Adrenal gland (tissue), 19 donors: ENCODE measurements at places on chromosomes 5 and 9. TPM values are rescaled to one million over a fixed set of nuclear protein-coding genes. Genes with fewer than 3 reads are reported as not detected.

DNA sequence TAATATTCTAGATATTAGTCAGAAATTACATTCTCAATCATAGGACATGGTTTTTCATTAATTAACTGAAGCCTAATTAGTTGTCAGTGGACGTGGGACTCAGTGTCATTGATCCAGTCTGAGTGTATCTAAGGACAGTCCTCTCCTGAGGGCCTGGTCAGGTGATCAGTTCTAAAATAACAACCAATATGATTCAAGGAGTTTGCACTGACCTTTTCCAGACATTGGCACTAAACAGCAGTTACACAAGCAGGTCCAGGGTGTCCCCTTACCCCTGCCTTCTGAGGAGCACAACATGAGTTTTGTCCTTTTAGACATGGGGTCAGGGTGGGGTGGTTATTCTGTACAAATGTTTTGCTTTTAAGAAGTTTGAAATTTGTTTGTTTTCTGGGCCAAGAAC is 97.8 kb downstream of the CMYA5 start:
- no peak for DNase-seq

DNA sequence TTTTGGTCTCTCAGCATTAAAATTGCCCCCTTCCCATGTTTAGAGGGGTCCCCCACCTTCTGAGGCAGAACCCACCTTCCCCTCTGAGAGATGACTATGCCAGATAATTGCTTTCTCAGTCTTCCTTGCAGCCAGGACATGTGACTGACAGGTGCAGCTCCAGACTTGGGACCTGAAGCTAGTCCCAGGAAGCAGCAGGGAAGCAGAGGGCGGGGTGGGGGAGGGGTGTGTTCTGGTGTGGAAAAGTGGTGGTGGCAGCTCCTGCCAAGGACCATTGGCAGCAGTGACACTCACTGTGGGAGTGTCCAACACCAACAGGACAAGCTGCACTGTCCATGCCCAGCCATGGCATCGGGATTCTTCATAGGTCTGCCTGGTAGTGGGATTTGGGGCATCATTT is 2.3 kb downstream of the EIF4E1B start:
- no peak for DNase-seq

- DNase-seq = no peak
These were observed 26.9 kb downstream of the CRB2 start for GRCh38 chr9:123382653-123383511.

Gene IFNA6
- not detected for polyA plus RNA-seq

GRCh38 chr9:111598733-111599091 is 735 bp downstream of the PTGR1 start:
- peak; percentile 72 for DNase-seq

Gene PCDHA10
- 0.81 TPM for polyA plus RNA-seq

DNA sequence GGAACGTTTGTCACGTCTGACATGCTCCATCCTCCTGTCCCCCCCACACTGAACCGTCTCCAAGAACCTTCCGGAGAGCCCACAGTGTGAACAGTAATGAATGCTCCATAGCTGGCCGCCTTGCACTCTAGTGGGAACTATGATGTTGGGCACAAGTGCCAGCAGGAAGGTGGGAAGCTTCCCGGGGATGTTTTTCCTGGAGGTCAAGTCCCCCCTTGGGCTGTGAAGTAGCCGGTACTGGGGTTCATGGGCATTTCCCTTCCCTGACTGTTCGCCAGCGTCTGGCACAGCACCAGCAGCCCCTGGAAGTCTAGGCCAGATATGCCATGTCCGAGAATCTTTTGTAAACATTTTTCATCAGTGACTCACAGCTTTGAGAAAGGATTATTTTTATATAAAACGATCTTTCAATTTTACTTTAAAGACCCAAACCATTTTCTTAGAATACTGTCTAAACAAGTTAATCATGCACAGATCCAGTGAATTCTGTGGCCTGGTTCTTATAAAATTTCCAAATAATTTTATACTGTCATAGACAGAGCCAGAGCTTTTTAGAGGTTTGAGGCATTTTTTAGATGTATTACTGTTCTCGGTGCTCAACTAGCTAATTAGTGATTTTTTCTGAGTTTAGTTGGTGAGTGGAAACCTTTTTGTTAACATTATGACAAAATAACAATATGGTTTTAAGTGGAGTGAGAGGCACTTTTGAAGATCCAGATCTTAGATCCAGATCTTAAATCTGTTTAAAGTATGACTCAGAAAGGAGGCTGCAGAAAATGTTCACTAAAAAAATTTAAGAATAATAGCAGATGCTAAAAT is 11.6 kb downstream of the ABL1 start:
- DNase-seq = peak; percentile 77

Gene PPP6C
- polyA plus RNA-seq = 17.1 TPM

- no peak for DNase-seq
These were observed 498 bp downstream of the HAUS6 start for GRCh38 chr9:19102181-19102630.

DNA sequence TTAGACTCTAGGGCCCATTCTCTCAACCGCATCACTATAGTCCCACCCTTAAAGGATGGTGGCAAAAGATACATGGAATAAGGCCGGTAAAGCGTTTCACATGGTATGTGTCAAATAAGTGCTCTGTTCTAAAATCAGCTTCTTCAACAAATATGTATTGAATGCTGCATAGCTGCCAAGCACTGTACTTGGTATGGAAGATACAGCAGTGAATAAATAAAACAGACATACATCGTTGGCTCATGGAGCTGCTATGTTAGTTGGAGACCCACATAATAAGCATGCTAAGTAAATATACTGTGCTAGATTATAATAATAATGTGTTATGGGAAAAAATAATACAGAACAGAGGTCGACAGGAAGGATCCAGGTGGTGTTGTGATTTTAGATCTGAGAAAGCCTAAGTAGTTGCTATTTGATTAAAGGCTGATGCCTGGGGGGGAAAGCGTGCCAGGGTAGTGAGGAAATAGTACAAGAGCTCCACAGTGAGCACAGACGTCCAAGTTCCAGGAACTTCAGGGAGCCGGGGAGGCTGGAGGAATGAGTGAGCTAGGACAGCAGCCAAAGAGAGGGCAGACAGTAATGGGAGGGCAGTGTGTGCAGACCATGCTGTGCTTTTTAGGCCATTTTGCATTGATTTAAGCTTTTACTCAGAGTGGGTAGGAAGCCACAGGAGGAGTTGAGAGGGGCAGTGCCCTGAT is 93.7 kb downstream of the JAKMIP2 start:
- DNase-seq = peak; percentile 66

DNA sequence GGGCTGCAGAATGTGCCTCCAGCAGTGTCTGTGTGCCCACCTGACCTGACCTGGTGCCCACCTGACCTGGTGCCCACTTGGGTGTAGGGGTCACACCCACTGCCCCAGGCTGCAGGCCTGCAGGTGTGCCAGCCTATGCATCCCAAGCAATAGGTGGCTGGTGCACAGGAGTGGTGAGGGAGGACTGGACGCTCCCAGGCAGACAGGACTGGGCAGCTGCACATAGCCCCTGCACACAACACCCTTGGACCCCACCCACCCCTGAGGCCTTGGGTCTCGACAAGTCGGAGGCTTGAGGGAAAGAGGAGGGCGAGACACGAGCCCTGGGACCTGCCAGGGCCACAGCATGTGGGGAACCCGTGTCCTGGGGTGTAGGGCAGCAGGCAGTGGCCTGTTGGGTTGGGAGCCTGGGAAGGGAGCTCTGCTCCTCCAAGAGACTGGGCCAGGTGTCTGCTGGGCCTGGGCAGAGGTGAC is 10.8 kb upstream of the NRARP start:
- DNase-seq = no peak

DNA sequence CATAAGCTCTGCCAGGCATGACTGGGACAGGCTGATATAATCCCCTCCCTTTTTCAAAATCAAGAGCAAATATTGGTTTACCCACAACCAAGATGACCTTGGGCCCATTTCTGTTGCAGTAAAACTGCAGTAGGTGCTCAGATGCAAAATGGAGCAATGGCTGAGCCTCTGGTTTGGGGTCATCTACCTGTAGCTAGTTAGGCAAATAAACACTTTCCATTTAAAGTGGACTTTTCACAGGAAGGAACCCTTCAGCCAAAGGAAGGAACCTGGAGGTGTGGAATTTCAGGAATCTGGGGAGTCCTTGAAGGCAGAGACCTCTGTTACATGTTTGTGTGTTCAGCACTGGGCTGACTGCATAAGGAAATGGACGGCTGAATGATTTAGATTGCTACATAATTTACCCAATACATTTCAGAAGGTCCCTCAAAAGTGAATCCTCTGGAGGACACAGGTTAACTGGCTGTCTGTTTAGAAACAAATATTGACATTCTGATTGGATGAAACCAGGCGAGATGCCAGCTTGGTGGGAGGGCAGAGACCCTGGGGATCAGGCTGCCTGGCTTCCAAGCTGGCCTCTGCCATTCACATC is 170.1 kb upstream of the ZNF618 start:
- DNase-seq = peak; percentile 5
